Non-pigmented ciliary epithelial cell (primary cell): ENCODE measurements at places on chromosomes 1 and 21.

DNA sequence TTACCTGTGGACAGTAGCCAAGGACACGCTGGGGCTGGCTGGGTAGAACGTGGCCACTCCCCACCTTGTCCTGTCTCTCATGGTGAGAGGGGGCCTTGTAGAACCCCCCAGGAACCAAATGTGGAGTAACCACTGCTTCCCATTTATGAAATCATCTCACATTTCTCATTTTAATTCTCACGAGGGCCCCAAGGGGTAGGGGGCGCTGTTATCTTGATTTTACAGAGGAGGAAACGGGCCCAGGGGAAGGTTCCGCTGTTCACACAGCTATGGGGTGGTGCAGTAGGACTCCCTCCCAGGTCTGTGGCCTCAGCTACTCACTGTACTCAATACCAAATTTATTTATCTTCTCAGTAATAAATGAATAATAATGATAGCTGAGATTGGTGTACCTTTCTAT, 5.5 kb downstream of the SMPDL3B start:
- no peak for DNase-seq

DNA sequence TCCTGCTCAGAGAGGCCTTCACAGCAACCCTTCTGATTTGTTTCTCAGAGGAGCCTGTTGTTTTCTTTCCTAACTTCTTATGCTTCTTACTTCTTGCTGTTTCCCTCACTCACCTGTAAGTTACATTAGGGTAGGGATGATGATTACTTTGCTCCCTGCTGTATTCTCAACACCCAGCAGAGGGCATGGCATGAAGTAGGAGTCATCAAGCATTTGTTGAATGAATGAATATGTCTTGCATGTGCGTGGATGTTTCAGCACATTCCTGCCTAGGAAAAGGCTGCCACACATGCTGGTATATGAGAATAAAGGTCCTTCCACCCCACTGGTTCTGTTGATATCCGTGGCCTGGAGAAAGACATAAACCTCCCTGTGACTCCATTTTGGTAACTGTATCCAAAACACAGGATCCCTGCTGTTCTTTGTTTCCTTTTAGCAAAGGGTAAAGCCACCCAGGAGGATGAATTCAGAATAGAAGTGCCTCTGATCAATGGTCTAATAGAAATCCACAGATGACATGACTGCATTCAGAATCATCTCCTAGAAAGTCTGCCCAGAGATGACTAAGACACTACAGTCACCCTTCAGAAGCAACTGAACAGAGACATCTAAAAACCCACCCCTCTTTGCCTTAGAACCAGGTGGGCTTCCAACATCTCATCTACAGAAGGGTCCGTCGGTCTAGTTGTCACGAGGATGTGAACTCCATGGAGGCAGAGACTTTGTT, 168.8 kb downstream of the ZSCAN20 start:
- DNase-seq, result no peak

DNA sequence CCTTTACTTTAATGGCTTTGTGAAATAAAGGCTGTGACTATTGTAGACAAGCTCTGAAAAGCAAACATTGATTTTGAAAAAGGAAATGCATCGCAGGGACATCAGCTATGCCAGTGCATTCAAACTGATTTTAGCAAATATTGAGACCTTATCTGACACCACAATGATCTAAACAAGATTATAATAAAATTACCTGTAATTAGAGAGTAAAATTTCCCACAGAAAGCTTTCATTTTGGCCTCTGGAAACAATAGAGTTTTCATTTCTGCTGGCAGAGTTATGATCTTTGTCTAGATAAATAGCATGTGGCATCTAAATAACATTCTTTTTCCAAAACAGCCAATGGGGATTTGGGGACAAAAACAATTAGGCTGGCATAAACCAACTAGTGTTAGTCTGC, 650.4 kb upstream of the PRMT6 start:
- no peak for DNase-seq

DNA sequence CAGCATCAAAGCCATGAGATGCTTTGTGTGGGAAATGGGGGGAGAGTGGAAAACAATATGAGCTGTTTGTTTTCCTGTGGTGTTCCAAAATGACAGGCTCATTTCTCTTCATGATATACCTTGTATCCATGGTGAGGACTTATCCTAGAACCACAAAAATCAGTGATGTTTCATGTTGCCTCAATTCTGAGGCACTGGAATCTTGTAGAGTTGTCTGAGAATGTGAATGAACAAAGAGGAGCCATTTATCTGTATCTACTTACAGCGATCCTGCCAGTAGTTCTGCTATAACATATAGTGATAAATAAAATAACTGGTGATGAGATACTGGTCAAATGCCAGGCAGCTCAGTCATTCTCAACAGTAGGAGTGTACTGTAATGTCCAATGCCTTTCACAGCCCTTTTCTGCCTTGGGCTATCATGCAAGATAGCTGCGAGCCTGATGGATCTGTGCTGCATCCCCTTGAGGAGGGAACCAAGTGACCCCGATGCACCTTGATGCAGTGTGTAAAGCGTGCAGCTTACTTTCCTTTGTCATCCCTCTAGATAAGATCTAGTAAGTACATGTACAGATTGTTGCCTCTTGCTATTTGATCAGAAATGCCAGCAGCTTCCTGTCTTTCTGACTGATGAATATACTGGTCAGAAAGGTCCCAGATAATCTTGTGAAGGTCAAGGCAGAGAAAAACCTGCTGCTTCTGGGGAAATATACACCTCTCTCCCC, 52.8 kb downstream of the SLC44A3 start:
- DNase-seq, result no peak

- DNase-seq, result no peak
Observed at GRCh38 chr1:67843331-67843730, 10.1 kb upstream of the GNG12 start.

DNA sequence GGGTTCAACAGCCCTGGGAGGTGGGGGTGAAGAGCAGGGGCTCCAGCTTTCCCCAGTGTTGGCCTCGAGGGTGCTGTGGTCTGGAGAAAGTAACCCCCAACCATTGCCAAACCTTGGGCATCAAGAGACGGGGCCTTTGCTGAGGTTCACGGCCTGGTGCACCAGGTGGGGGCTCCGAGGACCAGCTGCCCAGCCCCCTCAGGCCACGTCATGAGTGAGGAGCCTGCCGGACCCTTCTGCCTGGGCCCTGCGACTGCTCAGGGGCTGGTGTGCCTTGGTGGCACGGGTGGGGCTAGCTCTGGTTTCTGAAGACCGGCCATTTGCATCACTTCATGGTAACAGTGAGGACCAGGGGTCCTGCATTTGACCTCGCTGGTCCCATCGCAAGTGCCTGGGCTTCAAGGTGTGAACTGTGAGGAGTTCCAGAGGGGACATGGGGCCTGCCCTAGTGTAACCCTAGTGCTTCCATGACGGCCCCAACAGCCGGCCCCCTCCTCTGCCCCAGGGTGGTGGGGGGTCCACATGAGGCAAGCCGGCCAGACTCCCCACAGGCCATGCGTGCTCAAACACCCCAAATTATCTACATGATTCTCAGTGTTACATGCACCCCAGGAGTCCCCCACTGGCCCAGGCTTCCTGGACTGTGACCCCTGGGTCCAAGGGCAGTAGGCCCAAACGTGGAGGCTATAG, 13.5 kb downstream of the MORN1 start:
- no peak for DNase-seq

- DNase-seq, result no peak
Observed at GRCh38 chr1:77085109-77085508, 134.1 kb downstream of the PIGK start.

DNA sequence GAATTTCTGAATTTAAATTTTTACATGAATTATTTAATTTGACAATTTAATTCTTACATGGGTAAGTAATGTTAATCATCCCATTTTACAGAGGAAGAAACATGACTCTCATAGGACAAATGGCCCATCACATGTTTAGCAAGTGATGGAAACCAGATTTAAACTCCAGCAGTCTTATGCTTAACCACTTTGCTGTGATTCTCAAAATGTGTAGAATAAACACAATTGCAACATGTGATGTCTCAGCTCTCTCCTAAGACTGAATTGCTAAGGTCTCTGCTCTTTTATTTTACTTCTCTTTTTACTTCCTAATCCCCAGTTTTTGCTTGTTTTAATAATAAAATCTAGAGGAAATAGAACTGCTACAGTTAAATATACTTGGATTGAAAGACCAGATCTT, 42.8 kb downstream of the HS2ST1 start:
- no peak for DNase-seq

DNA sequence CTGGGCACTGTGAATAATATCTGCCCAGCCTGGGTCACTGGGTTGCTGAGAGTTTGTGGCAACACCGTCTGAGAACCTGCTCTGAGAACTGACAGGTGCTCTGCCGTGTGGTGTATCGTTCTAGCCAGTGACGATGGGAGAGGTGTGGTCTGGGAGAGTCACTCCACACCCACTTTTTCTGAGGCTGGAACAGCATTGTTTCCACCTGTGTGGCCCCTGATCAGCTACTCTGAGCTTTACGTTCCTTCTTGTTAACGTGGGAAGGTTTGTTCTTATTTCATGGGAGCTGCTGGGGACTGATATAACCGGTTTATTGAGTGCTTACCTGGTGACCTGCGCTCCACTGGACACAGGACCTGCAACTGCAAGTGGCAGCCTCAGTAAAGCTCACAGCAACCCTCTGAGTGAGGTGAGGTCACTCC, 34.8 kb upstream of the TENT5C start:
- DNase-seq, result no peak

DNA sequence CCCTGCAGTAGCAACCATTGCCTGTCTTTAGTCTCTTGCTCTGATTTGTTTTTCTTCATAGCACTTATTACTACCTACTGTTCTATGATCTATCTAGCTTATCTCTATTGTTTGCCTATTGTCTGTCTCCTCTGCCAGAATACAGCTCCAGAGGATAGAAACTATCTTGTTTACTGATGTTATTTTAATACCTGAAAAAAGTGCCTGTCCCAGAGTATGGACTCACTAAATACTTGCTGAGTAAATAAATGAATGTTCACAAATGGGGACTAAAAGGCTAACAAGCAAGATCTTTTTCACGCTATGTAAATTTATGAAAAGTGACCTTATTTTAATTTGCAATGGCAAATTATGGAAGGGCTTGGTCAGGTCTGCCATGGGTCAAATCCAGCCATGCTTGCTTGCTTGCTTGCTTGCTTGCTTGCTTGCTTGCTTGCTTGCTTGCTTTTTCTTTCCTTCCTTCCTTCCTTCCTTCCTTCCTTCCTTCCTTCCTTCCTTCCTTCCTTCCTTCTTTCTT, 145.3 kb downstream of the TGFB2 start:
- DNase-seq, result no peak

GRCh38 chr1:27662707-27663393, 9.1 kb downstream of the IFI6 start:
- no peak for DNase-seq

GRCh38 chr1:28111157-28111556, 22.7 kb upstream of the EYA3 start:
- no peak for DNase-seq

DNA sequence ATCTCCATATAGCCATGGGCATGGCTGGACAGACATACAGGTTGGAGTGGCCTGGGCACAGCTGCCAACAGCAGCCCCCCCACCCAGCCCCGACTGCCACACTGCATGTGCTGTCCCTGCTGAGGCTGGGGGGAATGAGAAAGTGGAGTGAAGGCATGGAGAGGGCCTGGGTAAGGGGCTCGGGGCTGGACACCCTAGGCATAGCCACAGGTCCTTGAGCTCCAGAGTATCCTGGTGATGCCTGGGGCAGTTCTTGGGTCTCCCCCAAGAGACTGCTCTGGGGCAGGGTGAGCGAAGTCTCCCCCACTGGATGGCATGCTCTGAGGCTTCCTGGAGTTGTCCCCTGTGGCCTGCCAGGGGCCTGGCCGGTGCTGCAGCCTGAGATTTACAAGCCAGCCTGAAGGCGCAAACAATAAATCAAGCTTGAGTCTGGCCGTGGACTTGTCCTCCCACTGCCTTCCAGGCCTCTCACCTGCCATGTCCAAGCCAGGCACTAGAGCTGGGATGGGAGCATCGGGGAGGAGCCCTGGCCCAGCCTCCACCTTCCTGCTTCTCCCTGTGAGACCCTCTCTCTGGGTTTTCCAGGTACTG, 53.6 kb downstream of the FOXO6 start:
- no peak for DNase-seq

DNA sequence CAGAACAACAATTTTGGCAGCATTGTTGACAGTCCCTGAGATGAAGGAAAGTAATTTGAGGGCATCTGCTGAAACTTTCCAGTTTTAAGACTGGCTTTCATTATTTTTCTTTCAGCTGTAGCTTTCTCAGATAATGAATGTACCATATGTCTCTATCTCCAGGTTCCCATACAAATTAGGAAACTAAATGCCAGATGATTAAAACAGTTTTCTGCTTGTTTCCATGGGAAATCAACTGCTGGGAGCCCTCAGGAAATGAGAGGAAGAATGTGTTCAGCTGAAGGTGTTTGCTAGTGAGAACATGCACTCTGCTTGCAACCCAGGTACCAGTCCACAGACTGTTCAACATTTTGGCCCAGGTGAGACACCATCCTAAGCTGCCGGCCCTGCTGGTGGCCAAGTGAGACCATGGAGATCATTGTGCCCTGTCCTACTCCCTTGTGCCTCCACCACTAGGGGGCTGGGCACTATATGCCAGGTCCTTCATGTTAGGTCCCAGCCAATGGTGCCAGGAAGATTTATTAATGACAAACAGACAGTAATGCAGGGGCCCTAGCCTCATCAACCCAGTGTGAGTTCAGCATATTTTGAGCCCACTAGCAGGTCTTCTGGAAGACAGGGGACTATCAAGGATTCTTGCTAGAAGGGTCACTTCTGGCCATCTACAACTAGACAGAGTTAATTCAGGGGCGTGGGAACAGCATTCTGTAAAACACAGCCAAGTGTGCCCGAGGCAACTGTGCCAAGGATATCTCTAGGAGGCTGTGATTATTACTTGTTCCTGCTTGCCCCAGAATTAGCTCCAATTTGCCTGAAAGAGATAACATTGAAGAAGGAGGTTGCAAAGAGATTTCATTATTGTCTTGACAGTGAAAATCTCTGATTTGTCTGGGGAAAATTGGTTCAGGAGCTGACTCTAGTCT, 17.0 kb upstream of the LRRC8C start:
- DNase-seq, result no peak

GRCh38 chr1:112318698-112319370, 77.2 kb upstream of the CTTNBP2NL start:
- DNase-seq, result no peak

DNA sequence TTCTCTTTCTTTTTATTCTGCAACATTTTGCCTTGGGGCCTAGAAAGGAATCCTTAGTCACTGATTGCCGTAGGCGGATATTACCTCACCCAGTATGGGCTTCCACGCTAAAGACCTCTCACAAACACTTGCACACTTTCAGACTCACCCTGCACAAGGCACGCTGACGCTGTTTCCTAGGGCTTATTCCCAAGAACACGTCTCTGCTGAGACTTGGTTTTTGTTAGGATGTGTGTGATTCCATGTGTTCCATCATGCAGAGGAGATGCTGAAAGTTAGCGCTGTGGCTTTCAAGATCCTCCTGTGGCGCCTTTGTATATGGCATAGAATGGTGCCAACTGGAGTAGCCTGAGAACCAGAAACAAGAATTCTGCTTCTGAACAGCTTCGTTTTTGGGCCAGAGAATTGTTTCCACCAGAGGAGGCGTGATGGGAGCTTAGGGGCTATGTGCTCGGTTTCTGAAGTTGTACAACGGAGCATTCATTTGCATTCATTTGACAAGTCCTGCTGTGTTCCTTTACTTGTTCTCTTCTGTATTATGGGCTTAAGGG, 297.0 kb downstream of the DISC1 start:
- DNase-seq, result no peak

GRCh38 chr21:38254970-38255369, 1.8 kb upstream of the KCNJ15 start:
- no peak for DNase-seq

GRCh38 chr1:107877745-107878144, 87.2 kb downstream of the VAV3 start:
- DNase-seq, result no peak
